ENCODE measurements at places on chromosomes 11 and 22. TPM values are rescaled to one million over a fixed set of nuclear protein-coding genes. Genes with fewer than 3 reads are reported as not detected.

DNA sequence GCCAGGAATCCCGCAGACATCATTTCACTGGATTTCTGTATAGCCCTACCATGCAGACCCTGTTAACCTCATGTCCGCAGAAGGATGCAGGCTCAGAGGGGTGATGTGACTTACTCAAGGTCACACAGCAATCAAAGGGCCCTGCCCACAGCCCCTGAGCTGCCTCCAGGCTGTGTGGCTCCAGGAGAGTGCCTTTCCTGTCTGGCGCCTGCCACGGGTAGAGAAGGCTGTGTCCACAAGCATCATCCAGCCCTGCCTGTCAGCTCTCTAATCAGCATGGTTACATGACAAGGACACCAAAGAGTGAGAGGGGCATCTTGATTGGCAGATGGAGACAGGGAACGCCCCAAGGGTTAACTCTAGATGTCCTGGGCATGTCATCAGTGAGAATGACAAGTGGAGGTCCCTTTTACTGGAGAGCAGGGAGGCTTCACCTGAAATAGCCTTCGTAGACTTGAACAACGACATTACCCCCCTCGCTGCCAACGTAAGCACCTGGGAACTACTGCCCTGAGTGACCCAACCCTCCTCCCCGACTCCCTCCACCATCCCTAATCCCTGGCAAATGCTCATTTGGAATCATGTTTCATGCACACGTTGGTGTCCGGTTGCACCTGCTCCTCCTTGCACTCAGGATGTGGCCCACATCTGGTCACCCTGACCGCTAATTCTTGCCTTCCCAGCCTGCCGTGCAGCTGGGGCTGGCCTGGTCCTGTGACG lies 6.9 kb downstream of the FGF19 start:
- H3K4me3 ChIP-seq = no peak overlapping the region
- H3K27me3 ChIP-seq = peaks cover 11% of the 10 kb centered on the region
- H3K36me3 ChIP-seq = no peaks in the 10 kb centered on the region

The GAB4 gene
- total RNA-seq = not detected

DNA sequence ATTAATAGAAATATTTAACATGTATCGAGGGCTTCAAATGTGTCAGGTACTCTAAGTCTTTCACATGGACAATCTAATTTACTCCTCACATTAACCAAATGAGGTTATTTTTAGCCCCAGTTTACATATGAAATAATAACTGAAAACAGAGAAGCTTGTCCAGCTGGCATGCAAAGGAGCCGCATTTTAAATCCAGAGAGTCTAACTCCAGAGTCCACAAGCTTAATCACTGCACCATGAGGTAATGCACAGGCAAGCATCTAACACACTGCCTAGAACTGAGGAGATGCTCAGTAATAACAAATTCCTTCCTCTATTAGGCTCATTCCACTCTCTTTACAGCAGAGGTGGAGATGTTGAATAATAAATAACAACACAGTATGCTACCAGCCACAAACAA lies 165.7 kb upstream of the GUCY1A2 start:
- H3K4me1 ChIP-seq = no peaks in the 10 kb centered on the region
- H3K36me3 ChIP-seq = no peaks in the 10 kb centered on the region
- no peak for DNase-seq
- H3K27me3 ChIP-seq = no peaks in the 10 kb centered on the region

DNA sequence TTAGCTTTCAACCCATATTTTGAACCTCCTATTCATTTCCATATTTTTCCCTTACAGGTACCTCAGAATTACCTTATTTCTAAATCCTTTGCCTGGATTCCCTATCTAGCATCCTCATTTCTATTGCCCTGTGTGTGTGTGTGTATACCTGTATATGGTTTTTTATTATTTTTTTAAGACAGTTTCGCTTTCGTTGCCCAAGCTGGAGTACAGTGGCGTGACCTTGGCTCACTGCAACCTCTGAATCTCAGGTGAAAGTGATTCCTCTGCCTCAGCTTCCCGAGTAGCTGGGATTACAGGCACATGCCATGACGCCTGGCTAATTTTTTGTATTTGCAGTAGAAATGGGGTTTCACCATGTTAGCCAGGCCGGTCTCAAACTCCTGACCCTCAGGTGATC lies 12.6 kb downstream of the HIPK3 start:
- H3K4me3 ChIP-seq = no peak overlapping the region
- H3K27ac ChIP-seq = no peak overlapping the region
- H3K36me3 ChIP-seq = no peaks in the 10 kb centered on the region

DNA sequence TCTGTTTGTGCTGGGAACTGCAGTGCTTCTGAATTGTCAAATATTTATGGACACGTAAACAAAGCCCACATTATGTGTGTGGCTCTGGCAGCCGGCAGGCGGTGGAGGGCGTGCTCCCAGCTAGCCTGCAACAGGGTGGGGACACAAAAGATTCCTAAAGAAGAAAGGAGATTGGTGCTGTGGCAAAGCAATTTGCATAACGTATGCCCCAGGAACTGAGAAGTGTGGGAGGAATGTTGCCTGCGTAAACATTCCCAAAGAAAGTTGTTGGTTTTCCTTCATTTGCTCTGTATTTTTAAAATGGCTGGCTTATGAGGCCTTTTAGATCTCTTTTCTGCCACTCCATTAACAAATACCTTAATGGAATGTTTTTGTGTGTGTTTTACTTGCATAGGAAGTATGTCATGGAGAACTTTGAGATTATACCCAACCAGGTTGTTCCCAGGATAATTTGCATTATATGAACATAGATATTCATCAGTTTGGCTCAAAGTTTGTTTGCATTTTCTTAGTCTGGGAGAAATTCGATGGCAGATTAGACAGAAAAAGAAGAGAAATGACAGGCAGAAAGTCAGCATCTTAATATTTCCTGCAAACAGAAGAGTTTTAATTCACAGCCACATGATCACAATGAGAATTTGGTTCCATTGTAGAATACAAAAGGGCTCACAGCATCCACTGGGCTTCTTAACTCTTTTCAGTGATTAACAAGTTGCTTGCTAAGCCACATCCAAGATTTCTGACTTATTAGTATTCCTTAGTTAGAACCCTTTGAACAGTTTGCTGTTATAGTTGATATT lies 41.8 kb upstream of the DLAT start:
- H3K27ac ChIP-seq = no peak overlapping the region
- peaks cover 22% of the 10 kb centered on the region for H3K36me3 ChIP-seq
- H3K27me3 ChIP-seq = no peaks in the 10 kb centered on the region
- no peak overlapping the region for H3K4me3 ChIP-seq

The MRGPRF gene
- total RNA-seq = not detected

- H3K4me3 ChIP-seq = no peak overlapping the region
- DNase-seq = no peak
- H3K27me3 ChIP-seq = no peaks in the 10 kb centered on the region
- H3K36me3 ChIP-seq = no peaks in the 10 kb centered on the region
- H3K4me1 ChIP-seq = peaks cover 44% of the 10 kb centered on the region
Observed at GRCh38 chr11:83008581-83008923, 63.1 kb downstream of the RAB30 start.

The SLC17A6 gene
- total RNA-seq = not detected

DNA sequence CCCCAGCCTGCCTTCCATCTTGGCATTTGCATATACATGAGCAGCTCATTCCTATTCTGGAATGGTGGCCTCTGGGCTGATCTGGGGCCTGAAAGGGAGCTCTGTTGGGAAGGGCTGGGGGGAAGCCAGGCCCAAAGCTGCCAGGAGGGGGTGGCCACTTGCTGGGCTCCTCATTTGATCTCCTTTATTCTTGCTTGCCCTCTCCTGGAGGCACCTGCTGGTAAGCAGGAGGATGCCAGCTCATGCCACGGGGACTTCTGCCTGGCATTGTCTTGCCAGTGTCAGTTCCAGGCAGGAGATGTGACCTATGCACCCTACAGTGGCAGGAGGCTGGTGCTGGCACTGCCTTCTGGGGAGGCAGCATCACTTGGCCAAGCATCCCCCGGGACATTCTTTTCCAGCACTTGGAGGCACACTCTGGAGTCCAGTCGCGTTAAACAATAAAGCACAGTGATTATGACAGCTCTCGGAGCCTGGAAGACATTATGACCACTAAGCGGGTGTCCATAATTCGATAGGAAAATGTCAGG lies 128.3 kb downstream of the NTM start:
- no peaks in the 10 kb centered on the region for H3K36me3 ChIP-seq
- no peaks in the 10 kb centered on the region for H3K27me3 ChIP-seq
- no peak overlapping the region for H3K27ac ChIP-seq

DNA sequence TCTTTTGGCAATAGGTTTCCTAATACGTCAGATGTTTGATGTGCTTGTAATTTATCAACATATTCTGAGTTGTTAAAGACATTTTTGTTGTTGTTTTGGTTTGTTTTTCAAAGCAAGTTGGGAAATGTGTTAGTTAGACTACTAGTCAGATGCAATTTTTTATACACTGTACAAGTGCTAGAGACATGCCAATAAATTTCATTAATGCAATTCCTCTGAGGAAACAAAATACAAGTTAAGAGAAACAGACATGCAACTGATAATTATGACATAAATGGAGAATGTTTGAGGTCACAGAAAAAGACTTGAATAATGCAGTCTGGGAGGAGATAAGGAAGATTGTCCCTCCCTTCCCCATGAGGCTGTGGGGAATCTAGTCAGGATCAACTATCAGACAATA lies 5.9 kb downstream of the OR51T1 start:
- no peaks in the 10 kb centered on the region for H3K36me3 ChIP-seq
- no peak overlapping the region for H3K27ac ChIP-seq
- DNase-seq = no peak
- no peaks in the 10 kb centered on the region for H3K4me1 ChIP-seq

DNA sequence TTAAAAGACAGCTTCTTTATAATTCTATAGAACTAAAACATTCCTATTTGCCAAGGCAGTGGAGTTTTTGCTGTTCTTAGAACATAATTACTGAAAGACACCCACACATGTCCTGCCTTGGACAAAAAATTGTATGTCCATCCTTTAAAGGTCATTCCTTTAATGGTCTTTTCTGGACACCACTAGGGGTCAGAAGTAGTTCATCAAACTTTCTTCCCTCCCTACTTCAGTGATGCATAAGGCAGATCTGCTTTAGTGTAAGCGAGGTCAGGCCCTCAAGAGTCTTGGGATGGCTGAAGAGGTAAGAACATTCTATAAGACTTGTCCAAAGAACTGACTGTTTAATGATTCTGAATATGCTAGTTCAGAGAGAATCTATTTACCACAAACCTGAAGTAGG lies 4.3 kb upstream of the OR51V1 start:
- DNase-seq = peak; percentile 72
- H3K36me3 ChIP-seq = no peaks in the 10 kb centered on the region
- H3K4me1 ChIP-seq = no peaks in the 10 kb centered on the region

The BAIAP2L2 gene
- total RNA-seq = 0.20 TPM

The PANX3 gene
- not detected for total RNA-seq

- H3K27ac ChIP-seq = no peak overlapping the region
- H3K36me3 ChIP-seq = no peaks in the 10 kb centered on the region
- H3K4me1 ChIP-seq = peaks cover 4% of the 10 kb centered on the region
- H3K4me3 ChIP-seq = no peak overlapping the region
- peaks cover 3% of the 10 kb centered on the region for H3K27me3 ChIP-seq
- DNase-seq = no peak
Observed at GRCh38 chr11:61515686-61516085, 7.1 kb downstream of the LRRC10B start.

GRCh38 chr22:24418786-24419474 lies 8.5 kb upstream of the ADORA2A start:
- no peak for DNase-seq
- no peak overlapping the region for H3K4me3 ChIP-seq

- H3K27ac ChIP-seq = peak overlapping the region; percentile 50
- peak; percentile 64 for DNase-seq
- peaks cover 20% of the 10 kb centered on the region for H3K4me1 ChIP-seq
- no peaks in the 10 kb centered on the region for H3K27me3 ChIP-seq
Observed at GRCh38 chr11:3879967-3880542, 24.6 kb downstream of the STIM1 start.

GRCh38 chr11:2827792-2828191 lies 57.8 kb downstream of the CDKN1C start:
- no peak overlapping the region for H3K27ac ChIP-seq
- H3K4me3 ChIP-seq = no peak overlapping the region
- DNase-seq = no peak
- peaks cover 16% of the 10 kb centered on the region for H3K27me3 ChIP-seq
- H3K4me1 ChIP-seq = no peaks in the 10 kb centered on the region

GRCh38 chr22:47151490-47151889 lies 389.0 kb downstream of the TBC1D22A start:
- peak; percentile 16 for DNase-seq
- no peaks in the 10 kb centered on the region for H3K36me3 ChIP-seq
- H3K27me3 ChIP-seq = no peaks in the 10 kb centered on the region
- H3K4me3 ChIP-seq = no peak overlapping the region

- peak; percentile 70 for DNase-seq
- no peaks in the 10 kb centered on the region for H3K27me3 ChIP-seq
- H3K4me1 ChIP-seq = peaks cover 20% of the 10 kb centered on the region
- no peak overlapping the region for H3K4me3 ChIP-seq
- peak overlapping the region; percentile 46 for H3K27ac ChIP-seq
- H3K36me3 ChIP-seq = no peaks in the 10 kb centered on the region
Observed at GRCh38 chr11:119594639-119595249, 134.3 kb downstream of the NECTIN1 start.

The ENTHD1 gene
- not detected for total RNA-seq

The SERPINH1 gene
- total RNA-seq = 409 TPM

GRCh38 chr11:131903074-131903473 lies 532.7 kb downstream of the NTM start:
- H3K27ac ChIP-seq = no peak overlapping the region
- H3K4me1 ChIP-seq = no peaks in the 10 kb centered on the region
- H3K36me3 ChIP-seq = no peaks in the 10 kb centered on the region
- no peaks in the 10 kb centered on the region for H3K27me3 ChIP-seq
- DNase-seq = no peak

The RAB38 gene
- total RNA-seq = 2.1 TPM

DNA sequence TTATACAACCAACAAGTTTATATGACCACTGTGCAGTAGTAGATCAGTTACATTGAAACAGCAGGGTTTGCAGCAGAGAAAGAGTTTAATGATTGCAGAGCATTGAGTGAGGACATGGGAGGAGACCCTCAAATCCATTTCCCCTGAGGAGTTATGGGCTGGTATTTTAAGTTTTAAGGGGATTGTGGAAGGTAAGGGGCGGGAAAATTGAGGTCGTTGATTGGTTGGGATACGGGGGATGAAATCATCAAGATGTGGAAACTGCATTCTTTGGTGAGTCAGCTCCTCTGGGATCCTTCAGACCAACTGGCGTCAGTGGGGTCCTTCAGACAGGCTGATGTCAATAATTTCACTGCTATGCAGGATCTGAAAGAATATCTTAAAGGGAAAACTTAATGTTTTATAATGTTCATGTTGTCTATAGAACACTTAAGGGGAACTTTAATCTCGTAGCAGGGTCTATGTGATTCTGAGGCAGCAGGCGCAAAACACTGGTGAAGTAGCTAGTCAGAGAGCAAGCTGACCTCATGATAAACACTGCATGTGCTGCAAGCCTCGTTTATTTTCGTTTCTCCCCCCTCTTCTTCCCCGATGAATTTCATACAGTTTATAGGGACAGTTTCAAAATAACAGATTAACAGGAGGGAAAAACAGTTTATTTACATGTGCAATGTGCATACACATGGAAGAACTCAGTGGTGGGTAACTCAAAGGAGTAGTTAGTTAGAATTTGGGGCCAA lies 17.4 kb upstream of the BACE1-AS start:
- no peaks in the 10 kb centered on the region for H3K4me1 ChIP-seq
- H3K27ac ChIP-seq = no peak overlapping the region
- no peaks in the 10 kb centered on the region for H3K27me3 ChIP-seq
- DNase-seq = no peak

- no peak for DNase-seq
- peaks cover 33% of the 10 kb centered on the region for H3K36me3 ChIP-seq
- H3K4me3 ChIP-seq = no peak overlapping the region
- H3K4me1 ChIP-seq = no peaks in the 10 kb centered on the region
Observed at GRCh38 chr22:46728470-46728869, 9.6 kb downstream of the CERK start.
